ENCODE measurements at places on chromosomes 13 and 19.

DNA sequence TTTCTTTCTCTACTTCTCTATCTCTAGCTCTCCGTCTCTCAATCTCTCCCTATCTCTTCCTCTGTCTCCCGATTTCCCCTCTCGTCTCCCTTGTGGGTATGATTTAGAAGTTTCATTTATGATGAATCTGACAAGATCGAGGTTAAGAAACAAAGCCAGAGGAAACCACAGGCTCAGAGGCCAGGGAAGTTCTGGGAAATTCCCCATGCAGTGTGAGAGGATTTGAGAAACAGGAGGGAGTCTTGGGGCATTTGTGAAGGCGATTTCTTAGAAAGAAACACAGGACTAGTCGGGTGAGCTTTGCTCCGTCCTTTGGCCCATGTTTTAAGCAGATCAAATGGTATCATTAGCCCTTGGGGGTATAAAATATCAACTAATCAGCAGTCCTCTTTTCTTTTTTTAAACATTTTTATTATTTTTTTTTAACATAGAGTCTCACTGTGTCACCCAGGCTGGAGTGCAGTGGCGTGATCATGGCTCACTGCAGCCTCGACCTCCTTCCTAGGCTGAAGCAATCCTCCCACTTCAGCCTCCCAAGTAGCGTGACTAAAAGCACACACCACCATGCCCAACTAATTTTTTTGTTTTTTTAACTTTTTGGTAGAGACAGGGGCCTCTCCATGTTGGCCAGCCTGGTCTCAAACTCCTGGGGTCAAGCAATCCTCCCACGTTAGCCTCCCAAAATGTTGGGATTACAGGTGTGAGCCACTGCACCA is 25.8 kb downstream of the TNFSF9 start:
- DNase-seq: no peak

DNA sequence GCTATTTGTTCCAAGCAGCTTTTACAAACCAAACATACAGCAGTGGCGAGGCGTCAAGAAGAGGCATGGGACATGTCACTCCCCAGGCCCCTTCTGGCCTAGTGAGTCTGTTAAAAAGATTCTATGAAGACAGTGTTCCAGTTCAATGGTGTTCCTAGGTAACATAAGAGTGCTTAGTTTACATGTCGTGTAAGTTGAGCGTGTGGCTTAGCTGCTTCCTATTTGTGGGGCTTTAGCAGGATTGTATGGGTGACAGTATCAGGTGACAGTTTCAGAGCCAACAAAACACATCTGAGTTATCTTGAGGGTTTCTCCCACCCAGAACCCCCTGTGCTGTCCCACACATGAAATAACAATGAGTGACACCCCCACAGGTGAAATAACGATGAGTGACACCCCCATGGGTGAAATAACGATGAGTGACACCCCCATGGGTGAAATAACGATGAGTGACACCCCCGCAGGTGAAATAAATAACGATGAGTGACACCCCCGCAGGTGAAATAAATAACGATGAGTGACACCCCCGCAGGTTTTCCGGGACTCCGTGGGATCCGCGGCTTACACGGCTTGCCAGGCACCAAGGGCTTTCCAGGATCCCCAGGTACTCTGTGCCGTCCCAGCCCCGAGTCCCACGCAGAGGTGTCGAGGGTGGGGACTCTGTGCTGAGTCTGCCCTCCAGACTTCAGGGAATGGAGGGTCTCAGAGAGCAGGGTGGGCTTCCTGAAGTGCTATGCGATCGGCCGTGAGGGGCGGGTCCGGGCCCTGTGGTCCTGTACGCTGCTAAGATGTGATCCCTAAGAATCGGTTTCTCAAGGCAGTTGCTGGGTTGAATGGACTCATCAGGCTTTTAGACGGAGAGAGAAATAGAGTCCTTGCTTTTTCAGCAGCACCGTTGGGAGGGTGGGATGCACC is 68.6 kb downstream of the RAB20 start:
- DNase-seq: no peak

DNA sequence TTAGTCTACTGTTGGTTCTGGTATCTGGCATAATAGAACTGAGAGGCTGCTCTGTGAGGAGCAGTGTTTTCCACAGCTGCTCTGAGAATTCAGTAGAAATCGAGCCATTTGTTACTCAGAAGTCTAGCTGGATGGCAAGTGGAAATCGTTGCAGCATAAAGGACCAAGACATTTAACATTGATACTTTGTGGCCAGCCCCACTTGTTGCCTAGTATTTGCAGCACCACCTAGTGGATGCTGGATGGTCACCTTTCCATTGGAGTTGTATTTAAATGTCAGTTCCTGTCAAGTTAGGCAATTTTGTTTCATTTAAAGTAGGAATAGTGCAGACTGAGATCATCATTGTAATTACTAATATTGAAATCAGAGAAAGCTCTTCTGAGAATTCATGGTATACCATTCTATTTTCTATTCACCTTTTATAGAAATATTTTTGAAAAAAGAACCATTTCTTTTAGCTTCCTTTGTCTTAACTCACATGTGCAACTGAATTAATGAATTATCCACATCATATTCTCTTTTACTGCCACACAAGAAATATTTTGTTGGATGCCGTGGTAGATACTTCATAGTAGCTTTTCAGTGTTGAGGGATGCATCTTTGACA is 64.6 kb downstream of the PDS5B start:
- DNase-seq: peak; percentile 71

DNA sequence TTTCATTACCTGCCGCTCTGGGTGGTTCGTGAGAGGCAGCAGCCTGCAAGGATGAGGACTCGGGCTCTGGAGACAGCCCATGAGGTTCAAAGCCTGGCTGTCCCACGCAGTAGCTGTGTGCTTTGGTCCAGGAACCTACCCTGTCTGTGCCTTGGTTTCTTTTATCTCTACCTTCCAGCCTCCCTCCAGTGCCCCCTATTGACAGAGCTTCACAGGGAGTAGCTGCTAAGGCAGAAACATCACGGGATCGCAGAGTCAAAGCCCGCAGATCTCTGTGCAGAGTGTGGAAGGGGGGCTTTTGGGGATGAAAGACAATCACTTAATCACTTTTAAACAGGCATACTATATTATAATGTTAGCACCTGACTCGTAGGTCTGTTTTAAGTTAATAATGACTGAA is 16.2 kb downstream of the ZNF71 start:
- DNase-seq: no peak

DNA sequence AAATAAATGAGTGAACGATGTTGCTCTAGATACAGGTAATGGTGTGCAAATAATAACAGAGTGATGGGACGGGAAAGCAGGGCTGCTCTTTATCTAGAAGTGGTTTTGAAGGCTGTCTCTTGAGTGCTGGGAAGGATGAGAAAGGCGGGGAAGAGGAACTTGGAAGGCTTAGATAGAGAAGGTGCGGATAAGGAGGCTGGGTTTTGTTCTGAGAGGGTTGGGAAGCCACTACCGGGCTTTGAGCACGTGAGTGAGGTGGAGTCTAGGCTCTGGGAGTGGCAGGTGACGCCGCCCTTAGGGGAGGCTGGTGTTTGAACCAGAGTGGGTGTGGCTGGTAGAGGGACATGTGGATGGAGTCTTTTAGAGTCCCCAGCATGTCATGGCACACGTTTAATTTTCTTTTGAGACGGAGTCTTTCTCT is 811 bp downstream of the ARMC6 start:
- peak; percentile 68 for DNase-seq

Measured in CD4-positive, alpha-beta T cell treated with Interleukin-2 at 100 ng/mL for 4 hours (primary cell).